ENCODE measurements at places on chromosomes 4 and X.

- DNase-seq = no peak
These were observed 86.6 kb downstream of the DNAAF6 start for GRCh38 chrX:107293056-107293455.

DNA sequence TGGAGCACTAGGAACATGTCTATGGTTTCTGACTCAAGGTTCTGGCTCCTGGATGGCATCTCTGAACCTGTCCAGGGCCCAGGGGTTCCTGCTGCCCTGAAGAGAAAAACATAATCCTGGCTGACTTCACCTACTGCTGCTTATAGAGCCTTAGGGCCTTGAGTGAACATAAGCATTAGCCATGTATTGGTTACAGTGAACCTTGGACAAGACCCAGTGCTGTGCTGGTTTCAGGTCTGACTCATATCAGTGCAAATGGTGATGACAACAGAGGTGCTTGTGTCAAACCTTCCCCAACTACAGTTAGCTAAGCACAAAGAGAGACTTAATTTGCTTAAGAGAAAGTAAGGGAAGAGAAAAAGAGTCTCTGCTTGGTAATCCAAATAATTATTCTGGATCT, 1047.2 kb downstream of the GLUD2 start:
- DNase-seq = no peak

DNA sequence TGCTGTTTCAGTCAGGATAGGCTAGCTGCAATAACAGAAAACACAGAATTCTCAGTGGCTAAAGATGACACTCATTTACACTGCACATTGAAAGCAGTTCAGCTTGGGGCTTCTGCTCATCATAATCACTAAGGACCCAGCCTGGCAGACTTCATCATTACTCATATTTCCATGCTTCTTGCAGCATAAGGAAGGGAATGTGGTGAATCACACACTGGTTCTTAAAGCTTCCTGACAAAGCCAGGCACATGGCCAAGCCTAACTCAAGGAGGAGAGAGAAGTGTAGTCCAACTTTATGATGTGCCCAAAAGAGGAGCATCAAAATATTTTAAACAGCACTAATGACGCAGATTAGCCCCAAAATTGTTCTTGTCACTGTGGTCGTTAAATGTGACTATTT, 186.5 kb downstream of the BANK1 start:
- DNase-seq = no peak

GRCh38 chr4:85637778-85638177, 162.8 kb downstream of the ARHGAP24 start:
- DNase-seq = no peak

- DNase-seq = no peak
These were observed 122.9 kb upstream of the FMR1 start for GRCh38 chrX:147788641-147789350.

DNA sequence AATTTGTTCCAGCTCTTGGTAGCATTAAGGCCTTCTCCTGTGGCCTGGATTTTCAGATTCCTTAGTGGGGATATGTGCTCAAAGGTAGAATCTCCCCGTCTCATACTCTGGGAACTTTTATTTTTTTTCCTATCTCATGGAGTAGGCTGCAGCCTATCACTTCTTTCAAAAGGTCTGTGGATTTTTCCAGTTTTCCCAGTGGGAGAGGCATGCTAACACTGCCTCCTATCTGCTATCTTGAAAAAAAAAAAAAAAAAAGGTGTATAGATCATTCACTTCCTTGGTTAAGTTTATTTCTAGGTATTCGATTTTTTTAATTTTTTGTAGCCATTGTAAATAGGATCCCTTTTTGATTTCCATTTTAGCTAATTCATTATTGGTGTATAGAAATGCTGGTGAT, 67.1 kb downstream of the IL15 start:
- DNase-seq = no peak

DNA sequence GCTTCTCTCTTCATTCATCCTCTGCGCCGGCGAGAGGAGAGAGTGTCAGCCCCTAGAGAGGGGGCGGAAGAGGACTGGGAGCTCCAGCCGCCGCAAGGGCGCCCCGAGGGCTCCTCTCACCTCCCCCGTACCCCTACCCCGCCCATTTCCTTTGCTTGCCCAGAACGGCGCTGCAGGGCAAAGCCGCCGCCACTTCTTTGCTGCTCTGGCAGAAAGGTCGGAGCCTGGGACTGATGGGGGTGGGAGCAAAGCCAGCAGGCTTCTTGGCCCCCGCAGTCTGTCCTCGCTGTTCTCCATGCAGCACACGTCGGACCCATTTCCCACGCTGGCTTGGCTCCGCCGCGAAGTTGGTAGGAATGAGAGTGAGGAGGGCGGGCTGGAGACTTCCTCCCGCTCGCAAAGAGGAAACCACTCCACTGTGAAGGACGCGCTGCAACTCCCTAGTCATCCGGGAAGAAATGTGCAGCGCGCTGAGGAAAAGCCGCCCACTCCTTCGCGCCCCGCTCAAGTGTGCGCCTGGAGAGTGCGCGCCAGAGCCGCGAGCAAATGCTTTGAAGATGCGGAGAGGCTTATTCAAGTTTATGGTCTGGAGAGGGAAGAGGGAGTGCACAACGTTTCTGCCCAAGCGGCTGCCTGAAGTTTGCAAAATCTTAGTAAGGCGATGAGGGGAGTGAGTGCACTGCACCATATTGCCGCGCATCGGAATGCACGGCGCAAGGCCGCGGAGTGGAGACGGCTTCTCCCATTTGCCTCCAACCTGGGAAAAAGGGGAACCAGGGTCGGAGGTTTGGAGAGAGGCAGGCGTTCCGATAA, 2.8 kb upstream of the PCDH7 start:
- no peak for DNase-seq

DNA sequence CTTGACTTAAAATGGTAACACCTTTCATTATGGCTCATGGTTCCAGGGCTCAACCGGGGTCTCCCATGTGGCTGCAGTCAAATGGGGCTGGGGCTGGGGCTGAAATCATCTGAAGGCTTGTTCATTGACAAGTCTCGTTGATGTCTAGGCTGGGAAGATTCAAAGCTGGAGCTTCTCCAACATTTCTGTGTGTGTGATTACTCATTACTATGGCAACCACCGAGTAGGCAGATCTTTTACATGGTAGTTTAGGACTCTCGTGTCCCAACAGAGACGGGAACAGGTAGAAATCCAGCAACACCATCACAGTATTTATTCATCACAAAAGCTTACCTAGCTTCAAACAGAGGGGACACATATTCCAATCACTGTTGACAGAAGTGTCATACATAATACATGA, 7.8 kb downstream of the YTHDC1 start:
- no peak for DNase-seq

GRCh38 chrX:13786048-13786447, 30.8 kb downstream of the GPM6B start:
- no peak for DNase-seq

GRCh38 chr4:183300655-183301054, 19.4 kb downstream of the CLDN22 start:
- no peak for DNase-seq

DNA sequence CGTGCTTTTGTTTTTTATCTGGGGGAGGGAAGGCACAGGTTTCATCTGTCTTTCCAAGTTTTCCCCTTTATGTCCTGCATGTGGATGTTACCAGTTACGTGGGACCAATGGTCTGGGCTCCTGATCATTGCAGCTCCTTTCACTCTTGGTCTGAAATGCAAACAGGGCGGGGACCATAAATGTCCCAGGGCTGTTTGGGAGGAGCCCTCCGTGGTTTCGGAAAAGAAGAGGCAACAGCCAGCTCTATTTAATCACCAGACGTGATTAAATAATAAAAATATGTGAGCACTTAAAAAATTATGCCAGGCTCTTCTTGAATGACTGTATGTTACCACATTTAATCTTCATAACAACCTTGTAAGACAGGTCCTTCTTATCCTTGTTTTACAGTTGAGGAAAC, 30.8 kb upstream of the C1GALT1C1 start:
- DNase-seq = no peak

GRCh38 chr4:22573198-22573597, 57.3 kb upstream of the ADGRA3 start:
- no peak for DNase-seq

GRCh38 chr4:107837776-107838618, 13.3 kb downstream of the SGMS2 start:
- no peak for DNase-seq

DNA sequence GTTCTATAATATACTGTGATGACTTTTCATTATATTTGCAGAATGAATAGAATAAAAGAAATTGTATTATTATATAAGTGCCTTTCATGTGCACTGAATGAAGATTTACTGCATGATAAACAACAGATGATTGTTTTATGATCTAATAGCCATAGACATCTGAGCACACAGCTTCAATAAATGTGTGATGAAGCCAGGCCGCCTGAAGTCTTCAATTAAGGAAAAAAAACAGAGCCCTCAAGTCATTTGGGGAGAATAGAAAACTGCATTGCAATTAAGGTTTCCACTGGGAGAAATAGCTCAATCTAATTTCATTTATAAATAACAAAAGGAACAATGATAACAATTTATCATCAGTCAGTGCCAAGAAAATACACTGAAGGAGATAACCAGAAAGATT, 955.2 kb downstream of the FSTL5 start:
- no peak for DNase-seq

GRCh38 chrX:49269767-49270248, at the start of gene PPP1R3F:
Gene PPP1R3F, plus strand, starts transcription at chrX:49269793. Its CDS starts 77 bp downstream, at chrX:49269870.
- no peak for DNase-seq

DNA sequence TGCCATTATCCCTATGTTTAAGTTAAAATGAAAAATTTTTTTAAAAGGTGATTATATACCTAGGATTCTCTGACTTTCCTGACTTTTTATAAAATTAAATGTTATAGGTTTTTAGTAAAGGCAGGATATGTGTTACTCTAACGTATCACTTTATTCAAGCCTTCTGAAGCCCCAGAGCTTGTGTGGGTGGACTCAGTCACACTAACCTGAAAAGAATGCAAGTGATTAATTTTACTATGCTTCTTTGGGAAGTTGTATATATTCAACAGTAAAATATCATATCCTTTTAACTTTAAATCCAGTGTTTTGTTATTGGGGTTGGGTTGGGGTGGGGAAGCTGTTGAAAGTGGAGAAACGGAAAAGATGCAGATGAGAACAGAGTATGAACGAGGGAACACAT, 22.8 kb downstream of the PDLIM3 start:
- no peak for DNase-seq

- DNase-seq = no peak
These were observed 44.4 kb downstream of the UGT2A3 start for GRCh38 chr4:68907245-68907644.

GRCh38 chr4:101244349-101244748, 103.0 kb downstream of the PPP3CA start:
- no peak for DNase-seq

DNA sequence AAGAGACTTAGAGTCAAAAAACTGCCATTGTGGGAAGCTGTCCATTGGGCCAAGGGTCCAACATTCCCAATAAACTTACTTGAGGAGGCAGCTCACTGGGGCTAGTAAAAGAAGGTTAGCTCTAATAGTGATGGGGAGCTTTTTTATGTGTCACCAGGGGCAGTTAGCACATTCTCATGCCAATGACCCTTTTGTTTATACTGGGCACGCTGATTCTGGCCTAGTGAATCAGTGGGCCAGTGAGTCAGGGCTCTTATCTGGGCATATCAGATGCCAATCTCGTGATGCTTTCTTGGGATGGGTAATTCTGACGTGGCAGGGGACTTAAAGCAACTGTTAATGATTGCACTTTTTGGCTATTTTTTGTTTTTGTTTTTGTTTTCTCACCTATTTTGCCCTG, 27.8 kb downstream of the TCEAL1 start:
- no peak for DNase-seq

DNA sequence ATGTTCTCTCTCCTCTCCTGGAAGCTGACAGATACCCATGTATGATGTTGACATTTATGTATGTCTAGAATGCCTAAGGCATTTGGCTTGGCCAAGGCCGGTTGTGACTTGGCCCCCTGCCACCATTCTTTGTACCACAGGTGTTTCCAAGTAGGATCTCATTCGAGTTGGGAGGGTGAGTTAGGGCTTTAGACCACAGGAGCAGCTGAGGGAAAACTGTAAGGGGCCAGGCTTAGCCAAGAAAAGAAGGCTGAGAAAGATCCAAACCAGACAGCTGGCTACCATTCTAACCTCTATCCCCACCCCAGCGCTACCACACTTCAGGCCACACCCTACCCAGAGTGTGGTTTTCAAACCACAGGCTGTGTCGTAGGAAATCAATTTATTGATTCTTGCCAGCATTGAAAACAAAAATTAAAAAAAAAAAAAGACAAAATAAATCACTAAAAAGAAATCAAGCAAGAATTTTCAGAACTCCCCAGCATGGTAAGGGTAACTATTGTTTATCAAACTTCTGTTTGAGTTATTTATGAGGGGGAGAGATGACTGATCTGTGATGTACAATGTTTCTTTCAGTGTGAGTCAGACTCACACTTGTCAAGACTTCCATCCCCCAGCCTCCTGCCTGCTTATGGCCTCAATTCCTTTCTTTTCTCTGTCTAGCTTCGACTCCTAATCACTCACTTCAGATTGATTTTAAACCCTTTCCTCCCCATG, 9.9 kb downstream of the TMSB4X start:
- peak; percentile 61 for DNase-seq

- DNase-seq = no peak
These were observed 77.8 kb downstream of the SORBS2 start for GRCh38 chr4:185734214-185734613.

DNA sequence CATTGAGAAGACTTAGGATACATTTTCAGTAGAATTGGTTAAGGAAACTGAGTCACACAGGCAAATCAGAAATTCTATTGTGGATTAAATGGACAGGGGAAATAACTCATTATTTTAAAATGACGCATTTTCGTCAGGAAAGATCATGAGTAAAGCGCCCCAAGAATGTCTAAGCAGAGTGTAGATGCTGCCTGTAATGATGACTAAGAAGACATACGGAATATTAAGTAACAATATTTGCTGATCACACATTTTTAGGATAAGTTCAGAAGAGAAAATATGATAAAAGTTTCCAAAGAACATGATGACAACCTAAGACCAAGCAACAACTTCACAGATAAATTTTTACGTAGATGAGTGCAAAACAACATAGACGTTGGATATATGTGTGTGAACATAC, 596.3 kb upstream of the TENM3 start:
- DNase-seq = no peak

DNA sequence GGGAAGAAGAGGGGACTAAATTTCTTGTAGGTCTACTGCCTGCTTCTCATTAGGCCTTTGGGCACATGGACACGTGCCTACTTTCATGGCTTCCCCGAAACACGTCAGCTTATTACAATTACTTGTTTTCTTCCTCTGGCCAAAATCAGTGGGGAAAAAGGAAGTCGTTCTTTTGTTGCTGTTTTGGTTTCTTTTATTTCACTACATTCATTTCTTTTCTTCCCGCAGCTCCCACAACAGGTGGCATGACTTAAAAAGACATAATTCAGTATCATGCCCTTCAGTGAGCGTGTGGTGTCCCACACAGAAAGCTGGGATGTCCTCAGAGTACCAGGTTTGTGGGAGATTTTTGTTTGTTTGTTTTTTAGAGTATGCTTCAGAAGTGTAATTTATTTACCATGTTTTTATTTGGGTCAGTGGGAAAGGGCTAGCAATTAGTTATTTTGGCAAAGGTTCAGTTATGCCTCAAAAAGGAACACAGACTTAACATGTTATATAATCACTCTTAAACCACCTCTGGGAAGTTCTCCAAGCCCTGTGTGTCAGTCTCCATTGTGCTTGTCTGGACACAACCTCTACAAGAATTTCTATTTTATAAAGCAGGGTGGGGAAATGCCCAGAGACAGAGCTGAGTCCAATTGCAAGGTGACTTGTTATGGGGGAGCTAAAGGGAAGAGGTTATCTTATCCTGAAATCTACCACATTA, 44.2 kb upstream of the SPRY1 start:
- no peak for DNase-seq

GRCh38 chrX:39690541-39691415, 407.0 kb downstream of the BCOR start:
- DNase-seq = no peak

GRCh38 chr4:182369211-182369610, 126.0 kb downstream of the TENM3 start:
- DNase-seq = no peak
